ENCODE measurements at places on chromosomes 6 and 20.

GRCh38 chr6:23566418-23566817 lies 559.6 kb upstream of the NRSN1 start:
- DNase-seq, result no peak

GRCh38 chr20:43755851-43756250 lies 29.0 kb upstream of the GTSF1L start:
- no peak for DNase-seq

DNA sequence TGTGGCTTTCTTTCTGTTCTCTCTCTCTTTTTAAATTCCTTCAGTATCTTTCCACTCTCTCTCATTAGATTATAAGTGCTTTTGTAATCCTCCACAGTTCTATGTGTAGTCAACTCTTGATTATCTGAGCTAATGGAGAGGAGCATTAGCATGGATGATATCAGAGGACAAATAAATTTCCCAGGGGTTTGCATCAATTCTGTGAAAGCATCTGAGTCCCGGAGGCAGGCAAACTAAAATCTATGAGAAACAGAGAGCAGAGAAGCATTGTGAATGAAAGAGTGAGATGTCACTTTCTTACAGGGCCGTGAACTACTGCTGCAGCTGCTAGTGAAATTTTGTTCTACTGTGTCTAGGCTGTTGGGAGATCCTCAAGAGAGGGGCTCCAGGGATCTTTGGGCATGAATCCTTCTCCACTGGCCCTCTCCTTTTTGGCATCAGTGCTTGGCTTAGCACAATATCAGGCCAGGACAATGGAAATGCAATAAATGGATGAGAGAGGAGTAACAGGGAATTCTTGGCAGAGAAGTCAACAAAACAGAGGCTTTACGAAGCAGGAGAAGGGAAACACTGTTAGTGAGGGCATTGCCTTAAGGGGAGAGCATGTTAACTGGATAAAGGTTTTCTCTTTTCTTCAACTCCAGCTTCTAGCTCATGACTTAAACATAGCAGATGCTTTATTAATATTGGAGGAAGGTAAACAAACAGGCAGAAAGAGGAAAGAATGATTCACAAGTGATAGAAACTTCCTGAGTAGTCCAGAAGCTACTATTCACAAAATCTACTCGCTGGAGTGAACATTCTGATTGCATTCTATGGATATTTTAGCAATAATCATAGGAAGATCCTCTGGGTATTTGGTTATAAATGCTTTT lies 847.0 kb upstream of the MAP3K7 start:
- no peak for DNase-seq

GRCh38 chr6:41789390-41789724 lies 1.9 kb downstream of the TOMM6 start:
- DNase-seq, result no peak

DNA sequence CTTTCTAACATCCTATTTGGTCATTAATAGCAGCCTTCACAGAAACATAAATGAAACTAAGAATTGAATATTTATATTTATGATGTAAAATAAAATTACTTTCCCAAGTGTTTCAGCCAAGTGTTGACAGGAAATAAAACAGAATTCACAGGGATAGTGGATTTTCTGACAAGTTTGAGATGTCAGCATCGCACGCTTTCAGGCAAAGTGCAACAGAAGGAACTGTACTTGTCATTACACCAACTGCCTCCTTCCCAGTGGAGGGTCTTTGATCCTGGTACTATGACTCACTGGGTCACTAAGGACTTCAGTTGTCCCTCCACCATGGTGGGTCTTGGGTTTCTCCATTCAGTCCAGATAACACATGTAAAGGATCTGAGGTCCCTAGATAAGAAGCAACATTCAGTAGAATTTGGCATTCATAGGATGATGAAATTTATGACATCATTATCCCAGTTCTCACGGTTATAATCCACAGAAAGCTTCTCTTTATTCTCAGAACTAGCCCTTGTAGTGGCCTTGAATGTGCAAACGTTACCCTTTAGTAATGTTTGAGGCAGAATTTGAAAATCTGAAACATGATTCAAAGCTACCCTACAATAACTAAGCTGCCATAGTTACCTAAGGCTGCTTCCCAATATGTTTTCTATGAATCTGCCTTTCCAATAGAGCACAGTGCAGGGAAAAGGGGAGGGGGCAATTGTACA lies 3.8 kb upstream of the TNFAIP3 start:
- no peak for DNase-seq

GRCh38 chr6:149820506-149820905 lies 43.7 kb downstream of the LRP11 start:
- DNase-seq, result no peak

DNA sequence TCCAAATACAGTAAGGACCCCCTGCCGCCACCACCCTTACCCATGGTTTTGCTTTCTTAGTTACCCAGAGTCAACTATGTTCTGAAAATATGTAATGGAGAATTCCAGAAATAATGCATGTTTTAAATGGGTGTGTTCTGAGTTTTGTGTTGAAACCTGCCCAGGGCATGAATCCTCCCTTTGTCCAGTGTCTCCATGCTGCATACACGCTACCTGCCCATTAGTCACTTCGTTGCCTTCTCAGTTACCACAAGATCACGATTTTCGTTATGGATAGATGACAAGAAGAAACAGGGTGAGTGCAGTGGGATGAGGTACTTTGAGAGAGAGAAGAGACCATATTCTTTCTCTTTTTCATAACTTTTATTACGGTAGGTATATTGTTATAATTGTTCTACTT lies 10.6 kb downstream of the FARS2 start:
- no peak for DNase-seq

DNA sequence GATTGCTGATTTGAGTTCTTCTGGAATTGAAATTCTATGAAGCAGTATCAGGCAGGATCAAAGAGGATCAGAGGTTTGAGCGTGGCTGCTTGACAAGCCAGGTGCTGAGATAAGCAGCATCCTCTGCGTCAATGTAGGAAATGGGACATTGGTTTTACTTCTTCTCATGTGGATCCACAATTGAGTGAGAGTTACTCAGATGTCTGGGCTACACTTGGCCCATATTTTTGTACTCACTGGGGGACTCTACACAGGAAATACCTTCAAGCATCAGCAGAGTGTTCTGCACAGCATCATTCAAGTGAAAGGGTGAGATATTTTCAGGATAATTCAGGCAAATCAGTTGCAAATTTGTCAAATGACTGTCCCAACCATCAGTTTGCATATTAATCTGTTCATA lies 613.9 kb upstream of the ARID1B start:
- no peak for DNase-seq

DNA sequence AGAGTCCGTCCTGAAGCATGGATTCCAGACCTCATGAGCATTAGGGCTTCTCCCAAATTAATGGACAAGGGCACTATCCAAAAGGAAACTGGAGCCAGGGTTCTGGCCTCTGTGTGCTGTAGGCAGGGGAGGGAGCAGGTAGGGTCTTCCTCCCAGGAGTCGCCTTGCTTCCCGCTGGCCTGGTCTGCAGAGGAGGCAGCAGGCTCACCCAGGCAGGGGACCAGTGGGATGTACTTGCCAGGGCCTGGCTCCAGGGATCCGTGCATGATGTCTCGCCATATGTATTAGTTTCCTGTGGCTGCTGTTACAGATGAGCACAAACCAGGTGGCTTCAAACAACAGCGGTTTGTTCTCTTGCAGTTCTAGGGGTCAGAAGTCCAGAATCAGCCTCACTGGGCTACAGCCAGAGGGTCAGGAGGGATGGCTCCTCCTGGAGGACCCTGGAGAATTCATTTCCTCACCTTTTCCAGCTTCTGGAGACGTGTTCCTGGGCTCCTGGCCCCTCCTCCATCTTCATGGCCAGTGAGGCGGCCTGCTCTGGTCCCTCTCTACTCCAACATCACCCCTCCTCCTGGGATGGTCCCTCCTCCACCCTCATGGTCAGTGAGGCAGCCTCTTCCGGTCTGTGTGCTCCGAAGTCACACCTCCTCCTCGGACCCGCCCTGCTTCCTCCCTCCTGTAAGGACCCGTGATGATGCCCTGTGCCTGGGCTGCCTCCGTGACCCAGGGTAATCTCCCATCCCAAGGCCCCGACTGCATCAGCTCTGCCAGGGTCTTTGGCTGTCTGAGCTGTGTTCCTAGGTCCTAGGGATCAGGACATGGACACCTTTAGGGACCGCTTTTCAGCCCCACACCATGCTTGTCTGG lies 329.1 kb downstream of the CDH4 start:
- no peak for DNase-seq

GRCh38 chr6:10382322-10382721 lies 32.6 kb downstream of the TFAP2A start:
- no peak for DNase-seq

- no peak for DNase-seq
Observed at GRCh38 chr20:23289724-23290395, 60.7 kb upstream of the NXT1 start.

- DNase-seq, result no peak
Observed at GRCh38 chr6:3137057-3137777, 18.7 kb downstream of the BPHL start.

- no peak for DNase-seq
Observed at GRCh38 chr20:53631909-53632662, 38.4 kb upstream of the ZNF217 start.

DNA sequence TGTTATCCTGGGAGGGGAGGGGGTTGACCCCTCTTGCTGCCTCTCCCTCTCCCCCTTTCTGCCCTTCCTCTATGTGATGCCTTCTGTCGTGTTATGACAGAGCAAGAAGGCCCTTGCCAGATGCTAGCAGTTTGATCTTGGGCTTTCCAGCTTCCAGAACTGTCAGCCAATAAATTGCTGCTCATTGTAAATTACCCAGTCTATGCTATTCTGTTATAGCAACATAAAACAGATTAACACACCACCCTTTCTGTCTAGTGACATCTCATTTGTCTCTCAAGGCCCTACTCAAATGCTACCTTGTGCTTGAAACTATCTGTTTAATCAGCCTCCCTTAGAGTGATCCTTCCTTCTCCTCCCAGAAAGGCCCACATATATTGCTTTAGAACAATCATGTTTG lies 16.4 kb upstream of the MAP3K4 start:
- DNase-seq, result no peak

- no peak for DNase-seq
Observed at GRCh38 chr6:11535801-11536230, 1.7 kb upstream of the TMEM170B start.

DNA sequence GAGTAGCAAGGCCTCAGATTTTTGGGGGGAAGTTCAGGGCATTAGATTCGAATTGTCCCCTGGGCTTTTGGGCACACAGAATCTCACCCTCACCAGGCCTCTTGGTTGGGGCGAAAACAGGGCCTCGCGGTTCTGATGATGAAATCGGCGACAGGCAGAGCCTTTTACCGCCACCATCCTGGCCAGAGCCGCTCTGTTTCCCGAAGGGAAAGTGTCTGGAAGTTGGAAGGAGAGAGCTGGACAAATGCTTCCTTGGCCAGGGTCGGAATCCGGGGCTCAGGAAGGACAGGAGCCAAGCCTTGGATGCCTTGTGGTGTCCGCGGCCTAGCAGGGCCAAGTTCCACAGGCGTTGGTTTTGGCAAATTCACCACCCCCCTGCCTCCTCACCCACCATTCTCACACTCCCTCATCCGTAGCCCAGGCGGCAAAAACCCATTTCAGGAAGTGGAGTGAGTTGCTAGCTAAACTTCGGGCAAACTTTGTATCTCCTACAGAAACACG lies 3.5 kb upstream of the TFAP2A start:
- DNase-seq, result no peak

- DNase-seq, result no peak
Observed at GRCh38 chr6:119717942-119718341, 368.4 kb upstream of the MAN1A1 start.

DNA sequence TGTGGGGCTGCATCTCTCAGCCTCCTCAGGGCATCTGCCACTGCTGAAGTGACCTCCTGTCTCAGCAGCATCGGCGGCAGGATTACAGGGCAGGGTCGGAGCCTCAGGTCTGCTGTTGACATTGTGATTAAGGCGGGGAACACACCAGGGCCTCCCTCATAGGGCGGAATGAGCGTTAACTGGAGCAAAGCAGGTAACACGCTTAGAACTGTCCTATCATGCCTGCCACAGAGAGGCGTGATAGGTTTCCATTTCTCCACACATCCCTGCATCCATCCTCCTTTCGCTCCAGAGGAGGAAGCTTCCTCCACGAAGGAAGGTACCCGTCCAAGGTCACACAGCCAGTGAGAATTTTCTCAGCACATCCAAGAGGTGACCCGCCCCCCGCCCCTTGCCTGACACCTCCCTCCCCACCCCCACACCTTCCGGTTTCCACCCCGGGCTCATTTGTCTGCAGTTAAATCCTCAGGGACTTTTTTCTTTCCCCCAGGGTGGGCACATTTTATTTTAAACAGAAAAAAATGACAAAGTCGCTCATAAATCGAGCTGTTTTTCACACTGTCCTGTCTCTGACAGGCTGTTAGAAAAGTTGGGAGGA lies 200.8 kb downstream of the TFAP2C start:
- DNase-seq, result no peak

GRCh38 chr6:93675856-93676417 lies 256.6 kb upstream of the EPHA7 start:
- DNase-seq, result no peak

DNA sequence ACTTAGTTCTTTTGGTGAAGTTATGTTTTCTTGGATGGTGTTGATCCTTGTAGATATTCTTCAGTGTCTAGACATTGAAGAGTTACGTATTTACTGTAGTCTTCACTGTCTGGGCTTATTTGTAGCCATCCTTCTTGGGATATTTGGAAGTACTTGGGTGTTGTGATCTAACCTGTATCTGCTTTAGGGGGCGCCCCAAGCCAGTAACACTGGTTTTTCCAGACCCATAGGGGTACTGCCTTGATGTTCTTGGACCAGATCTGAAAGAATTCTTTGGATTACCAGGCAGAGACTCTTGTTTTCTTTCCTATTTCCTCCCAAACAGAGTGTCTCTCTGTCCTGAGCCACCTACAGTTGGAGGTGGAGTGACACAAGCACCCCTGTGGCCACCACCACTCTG lies 309.1 kb upstream of the IMPG1 start:
- DNase-seq, result no peak

GRCh38 chr6:20806669-20807068 lies 272.4 kb downstream of the CDKAL1 start:
- DNase-seq, result no peak

DNA sequence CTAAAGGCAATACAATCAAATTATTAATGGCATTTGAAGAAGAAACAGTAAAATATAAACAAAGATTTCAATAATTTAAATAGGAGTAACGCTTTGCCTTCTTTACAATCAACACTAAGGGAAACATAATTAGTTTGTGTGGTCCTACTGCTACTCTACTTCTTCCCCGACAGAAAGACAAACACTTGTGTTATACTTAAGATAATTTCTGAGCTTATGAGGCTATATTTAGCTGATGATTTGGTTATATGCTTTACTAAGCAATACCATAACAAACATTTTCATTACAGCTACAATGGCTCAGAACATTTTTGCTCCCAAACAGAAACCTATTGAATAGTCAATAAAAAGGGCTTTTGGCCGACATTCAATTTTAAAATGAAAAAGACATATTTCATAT lies 1217.2 kb upstream of the GJE1 start:
- DNase-seq, result no peak

Measured in effector CD8-positive, alpha-beta T cell (primary cell).